ENCODE measurements at places on chromosomes 16 and 17.

DNA sequence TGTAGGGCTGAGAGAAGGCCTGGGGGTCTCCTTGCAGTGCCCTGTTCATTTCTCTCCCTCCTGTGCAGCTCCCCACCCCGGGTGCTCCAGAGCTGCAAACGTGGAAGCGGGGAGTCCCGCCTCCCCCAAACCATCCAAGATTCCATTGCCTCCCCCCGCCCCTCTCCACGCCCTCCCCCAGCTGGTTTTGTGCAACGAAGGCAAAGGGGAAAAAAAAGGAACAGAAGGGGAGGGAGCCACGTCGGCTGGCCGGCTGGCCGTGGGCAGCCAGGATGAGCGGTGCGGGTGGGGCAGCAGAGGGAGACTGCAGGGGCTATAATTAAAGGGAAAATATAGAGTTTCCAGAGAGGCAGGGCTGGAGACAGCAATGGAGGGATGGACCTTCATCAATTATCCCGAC lies 1.7 kb upstream of the COL1A1 start:
- DNase-seq, result no peak

GRCh38 chr17:44747566-44747965 lies 11.2 kb upstream of the ADAM11 start:
- DNase-seq, result no peak

GRCh38 chr16:50185005-50185505 lies 31.9 kb downstream of the TENT4B start:
- DNase-seq, result no peak

DNA sequence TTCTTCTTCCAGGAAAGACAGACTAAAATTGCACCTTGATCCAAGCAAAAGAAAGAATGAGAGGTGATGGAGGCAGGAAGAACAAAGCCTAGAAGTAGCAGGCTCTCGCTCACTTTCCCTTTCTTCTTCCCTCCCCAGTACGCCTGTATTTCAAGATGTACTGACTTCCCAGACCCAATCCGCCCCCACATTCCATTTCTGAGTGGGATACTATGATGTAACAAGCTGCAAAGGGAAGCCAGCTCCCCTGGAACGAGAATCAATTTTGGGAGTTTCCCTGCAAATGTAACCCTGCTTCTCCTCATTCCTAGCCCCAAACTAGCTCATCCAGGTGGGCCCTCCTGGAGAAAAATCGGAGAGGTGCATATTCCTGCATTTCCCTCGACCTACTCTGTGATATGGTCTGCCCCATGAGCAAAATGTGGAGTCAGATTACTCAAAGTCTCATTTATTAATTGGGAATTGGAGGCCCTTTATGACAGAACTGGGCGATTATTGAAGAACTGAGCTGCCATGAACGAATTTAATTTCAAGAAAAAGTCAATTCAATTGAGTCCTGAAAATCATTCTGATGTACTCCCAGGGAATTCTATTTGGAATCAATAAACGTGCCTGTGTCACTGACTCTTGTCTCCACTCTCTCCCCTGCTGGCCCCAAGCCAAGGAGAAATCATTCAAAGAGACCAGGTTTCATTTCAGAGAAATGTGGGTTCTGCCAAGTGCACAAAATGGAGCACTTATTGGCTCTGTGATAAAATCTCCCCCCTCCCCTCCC lies 398.9 kb downstream of the SHISA9 start:
- DNase-seq, result no peak

DNA sequence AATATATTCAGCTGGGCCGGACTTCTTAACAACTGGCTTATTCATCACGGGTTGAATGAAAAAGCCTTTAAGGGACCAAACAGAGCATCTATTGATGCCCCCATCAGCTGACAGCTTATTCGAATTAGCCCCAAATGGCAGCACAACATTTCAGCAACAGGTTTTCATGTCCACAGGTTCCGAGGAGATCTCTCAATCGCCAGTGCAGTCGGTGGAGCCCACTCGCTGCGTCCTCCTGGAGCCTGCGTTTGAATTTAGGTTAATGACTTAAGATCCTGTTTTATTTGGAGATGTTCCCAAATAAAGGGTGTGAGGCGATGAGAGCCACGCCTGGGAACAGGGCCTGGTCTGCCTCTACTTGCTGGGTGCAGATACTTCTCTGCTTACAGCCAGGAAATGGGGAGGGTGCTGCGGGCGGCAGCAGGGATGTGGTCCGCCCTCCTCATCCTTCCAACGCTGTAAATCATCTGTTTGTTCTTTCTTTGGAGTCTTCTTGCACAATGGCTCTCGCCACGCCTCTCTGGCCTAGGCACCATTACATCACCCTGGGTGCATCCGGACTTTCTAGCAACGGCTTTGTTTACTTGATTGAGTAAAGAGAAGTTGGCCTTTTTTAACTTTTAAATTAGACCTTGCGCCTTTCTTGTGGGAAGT lies 22.6 kb downstream of the NDE1 start:
- DNase-seq, result no peak

GRCh38 chr16:67651039-67651438 lies 6.1 kb downstream of the CARMIL2 start:
- DNase-seq, result no peak

Data from Panc1 (cell line).